CD4-positive, alpha-beta T cell treated with Interleukin-6 for 4 hours (primary cell): ENCODE measurements at places on chromosomes 3 and 15.

DNA sequence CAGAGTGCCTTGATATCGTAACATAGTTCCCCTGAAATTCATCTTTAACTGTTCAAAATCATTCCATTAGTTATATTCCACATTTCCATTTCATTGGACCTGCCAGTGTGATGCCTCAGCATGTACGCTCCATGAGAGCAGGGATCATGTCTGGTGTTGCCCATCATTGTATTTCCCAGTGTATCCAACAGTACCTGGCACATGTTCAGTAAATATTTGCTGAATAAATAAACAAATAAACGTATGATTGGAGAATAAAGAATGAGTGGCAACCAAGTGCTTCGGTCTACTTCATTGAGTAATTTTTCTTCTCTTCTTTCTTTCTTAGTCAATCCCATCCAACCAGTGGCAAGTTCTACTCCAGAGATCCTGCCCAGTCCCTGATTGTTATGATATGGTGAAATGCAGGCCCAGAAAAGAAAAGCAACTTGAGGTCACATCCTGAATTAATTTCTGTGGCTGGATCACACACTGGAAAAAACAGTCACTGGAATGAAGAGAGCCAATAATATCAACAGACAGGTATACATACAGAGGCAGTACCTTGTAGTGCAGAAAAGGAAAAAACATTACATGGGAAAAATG lies 101.2 kb downstream of the PLCH1 start:
- DNase-seq = no peak

GRCh38 chr3:4564270-4564669 lies 71.1 kb downstream of the ITPR1 start:
- DNase-seq = no peak

DNA sequence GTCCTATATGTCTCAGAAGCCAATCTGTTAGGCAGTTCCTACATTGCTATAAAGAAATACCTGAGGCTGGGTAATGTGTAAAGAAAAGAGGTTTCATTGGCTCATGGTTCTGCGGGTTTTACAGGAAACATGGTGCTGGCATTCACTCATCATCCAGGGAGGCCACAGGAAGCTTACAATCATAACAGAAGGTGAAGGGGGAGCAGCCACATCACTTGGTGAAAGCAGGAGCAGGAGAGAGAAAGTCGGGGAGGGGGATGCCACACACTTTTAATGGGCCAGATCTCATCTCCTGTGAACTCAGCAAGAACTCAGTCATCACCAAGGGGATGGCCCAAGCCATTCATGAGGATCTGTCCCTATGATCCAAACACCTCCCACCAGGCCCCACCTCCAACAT lies 9.1 kb downstream of the SLC49A4 start:
- no peak for DNase-seq

DNA sequence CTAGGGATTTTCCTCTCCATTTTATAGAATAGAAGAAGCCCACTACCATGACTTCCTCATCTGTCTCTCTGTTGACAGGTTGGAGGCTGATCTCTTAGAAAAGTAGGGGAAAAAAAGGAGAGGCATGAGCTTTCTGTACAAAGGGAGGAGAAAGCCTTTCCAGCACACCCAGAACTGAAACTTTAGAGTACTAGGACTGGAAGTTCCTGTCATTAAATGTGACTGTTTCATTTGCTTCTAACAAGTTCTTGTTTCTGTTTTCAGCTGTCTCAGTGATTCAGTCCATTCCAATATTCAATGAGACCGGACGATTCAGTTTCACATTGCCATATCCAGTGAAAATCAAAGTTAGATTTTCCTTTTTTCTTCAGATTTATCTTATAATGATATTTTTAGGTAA lies 39.0 kb downstream of the INTS14 start:
- DNase-seq = no peak

DNA sequence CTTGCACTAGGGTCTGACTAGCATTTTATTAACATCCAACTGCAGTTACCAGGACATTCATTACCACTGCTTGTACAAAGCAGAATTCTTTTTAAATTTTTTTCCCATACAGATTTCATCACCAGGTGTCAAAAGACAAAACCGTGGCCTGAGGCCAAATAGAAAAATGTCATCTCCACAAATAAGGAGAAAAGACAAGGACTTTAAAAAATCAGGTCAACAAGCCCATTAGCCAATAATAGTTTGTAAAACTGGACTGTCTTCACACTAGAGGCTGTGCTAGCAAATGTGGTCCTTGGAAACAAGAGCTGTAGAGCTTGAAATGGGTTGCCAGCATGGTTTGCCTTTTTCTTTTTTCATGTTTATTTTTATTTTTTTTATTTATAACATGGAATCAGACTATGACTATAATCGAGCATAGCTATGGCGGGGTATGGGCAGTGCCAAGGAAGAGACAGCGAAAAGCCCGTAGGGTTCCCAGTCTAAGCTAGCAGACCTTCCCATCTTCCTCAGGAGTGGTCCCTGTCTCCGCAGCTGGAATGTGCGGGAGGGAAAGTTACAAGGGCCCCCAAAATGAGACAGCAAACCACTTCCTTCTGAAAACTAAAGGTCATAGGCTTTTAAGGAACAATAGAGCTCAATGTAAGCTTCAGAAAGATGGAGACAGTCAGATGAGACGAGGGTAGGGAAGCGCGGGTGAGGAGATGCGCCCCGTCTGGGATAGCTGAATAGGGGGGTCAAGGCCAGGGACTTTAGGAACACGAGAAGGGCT lies 1.5 kb downstream of the PTPN9 start:
- no peak for DNase-seq

DNA sequence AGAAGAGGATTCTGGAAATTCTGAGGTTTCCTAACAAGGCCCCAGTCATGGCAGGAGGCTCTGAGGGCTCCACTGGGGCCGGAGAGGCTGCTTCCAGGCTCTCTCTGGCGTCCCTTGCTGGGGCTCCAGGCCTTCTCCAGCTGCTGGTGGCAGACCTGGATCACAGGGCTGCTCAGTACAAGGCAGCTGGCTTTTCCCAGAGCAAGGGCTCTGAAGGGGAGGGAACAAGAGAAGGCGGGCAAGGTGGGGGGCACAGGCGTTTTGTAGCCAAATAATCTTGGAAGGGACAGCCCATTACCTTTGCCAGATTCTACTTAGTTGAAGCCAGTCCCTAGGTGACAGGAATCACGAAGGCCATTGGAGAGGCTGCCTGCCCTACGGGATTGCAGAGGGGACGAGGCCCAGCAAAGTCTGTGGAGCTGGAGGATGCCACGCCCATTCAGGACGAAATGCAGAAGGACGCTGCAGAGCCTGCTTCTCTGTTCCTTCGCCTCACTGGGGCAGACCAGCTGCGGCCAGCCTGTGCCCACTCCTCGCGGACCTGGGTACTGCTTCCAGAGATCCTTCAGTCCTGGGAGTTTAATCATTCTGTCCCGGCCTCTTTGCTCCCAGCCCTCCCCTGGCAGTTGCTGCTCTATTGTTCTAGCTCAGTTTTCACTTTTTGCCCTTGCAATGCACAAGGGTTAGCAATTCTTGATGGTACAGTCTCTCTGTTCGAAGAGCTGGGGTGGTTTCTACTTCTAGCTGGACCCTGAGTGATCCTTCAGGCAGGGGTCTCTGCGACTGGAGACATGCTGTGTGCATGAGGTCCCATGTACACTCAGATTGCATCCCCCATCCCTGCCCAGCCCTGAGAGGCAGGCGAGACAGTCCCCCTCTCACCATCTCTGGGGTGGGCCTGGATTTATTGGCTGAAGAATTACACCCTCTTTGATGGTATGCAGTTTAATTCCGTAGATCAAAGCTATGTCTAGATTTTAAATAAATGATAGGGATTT lies 149.3 kb upstream of the MEF2A start:
- DNase-seq = no peak
